ENCODE measurements at places on chromosomes 7 and 10.

GRCh38 chr10:25294032-25294926 is 119.5 kb downstream of the GPR158 start:
- DNase-seq = no peak

DNA sequence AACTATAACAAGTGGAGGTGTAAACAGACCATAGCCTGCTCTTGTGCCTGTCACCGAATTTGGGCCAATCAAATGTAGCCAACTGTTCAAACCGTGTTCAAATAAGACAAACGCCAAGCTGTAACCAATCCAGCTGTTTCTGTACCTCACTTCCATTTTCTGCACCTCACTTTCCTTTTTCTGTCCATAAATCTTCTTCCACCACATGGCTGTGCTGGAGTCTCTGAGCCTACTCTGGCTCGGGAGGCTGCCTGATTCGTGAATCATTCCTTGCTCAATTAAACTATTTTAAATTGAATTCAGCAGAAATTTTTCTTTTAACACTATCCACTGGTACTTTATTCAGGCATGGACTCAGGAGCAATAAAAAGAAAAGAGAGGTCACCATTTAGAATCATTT is 29.9 kb upstream of the COL1A2 start:
- no peak for DNase-seq

DNA sequence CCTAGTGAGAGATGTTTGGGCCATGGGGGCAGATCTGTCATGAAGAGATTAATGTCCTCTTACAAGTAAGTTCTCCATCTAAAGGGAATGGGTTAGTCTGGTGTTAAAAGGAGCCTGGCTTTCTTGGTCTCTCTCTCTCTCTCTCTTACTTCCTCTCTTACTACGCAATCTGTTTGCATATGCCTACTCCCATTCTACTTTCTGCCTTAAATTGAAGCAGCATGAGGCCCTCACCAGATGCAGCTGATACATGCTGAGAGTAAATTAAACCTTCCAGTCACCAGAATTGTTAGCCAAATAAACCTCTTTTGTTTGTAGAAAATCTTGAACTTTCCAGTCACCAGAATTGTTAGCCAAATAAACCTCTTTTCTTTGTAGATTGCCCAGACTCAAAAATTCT is 884.1 kb downstream of the NRG3 start:
- no peak for DNase-seq

GRCh38 chr7:116340943-116341907 is 130.9 kb downstream of the TES start:
- no peak for DNase-seq

- no peak for DNase-seq
These were observed 106.5 kb upstream of the ANK3 start for GRCh38 chr10:60496181-60496580.

- DNase-seq = no peak
These were observed 516.5 kb upstream of the KLF6 start for GRCh38 chr10:4301291-4302045.

DNA sequence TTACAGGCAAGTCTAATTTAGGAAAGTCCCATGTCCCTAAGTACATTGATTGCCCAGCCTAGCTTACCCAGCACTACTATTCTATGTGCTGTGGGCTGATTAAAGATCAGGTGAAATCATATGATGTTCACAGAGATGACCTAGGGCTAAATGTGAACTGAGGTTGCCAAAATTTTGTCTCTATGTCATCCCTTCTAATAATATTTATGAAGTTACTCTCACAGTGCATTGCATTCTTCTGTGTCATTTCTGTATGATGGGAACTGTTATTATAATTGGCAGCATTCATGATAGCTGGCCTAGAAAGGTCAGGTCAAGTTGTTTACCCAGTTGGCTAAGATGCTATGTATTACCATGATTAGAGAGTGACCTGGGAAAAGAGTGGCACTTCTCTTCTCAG is 2.8 kb upstream of the PDK4 start:
- no peak for DNase-seq

DNA sequence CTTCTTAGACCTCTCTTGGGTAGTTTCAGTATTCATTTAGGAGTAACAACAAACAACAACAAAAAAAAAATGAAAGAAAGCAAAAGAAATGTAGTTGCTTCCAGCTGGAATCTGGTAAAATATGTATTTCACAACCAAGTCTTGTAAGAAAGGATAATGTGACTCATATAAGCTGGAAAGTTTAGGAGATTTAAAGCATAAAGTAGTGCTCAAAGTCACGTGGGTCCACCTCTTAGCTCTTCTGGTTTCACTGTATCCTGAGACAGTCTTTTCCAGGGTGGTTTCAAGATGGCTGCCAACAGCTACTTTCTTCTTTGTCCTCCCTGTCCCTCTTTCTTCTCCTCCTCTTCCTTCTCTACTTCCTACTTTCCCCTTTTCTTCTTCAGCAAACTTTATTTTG is 69.5 kb upstream of the CDK13 start:
- DNase-seq = no peak

DNA sequence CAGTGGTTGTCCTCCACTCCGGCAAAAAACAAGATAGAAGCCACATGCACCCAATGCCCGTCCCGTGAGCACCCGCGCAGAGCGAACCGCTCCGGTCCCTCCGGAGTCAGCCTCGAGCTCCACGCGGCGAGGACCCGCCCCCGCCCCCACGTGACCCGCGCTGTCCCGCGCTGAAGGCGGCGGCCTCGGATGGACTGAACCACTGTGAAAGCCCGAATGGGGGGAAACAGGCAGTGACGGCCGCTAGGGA is 766 bp upstream of the EIF3B start:
- peak; percentile 83 for DNase-seq

DNA sequence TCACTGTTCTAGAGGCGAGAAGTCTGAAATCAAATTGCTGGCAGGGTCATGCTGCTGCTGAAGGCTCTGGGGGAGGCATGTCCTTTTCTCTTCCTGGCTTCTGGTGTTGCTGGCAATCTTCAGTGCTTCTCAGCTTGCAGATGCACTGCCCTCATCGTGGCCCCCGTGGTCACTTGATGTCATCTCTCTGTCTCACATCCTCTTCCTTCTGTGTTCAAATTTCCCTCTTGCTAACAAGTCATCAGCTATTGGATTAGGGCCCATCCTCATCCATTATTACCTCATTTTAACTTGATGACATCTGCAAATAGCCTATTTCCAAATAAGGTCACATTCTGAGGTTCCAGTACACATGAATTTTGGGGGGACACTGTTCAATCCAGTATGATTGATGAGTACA is 36.6 kb upstream of the SRGN start:
- no peak for DNase-seq

- no peak for DNase-seq
These were observed 490 bp downstream of the KIN start for GRCh38 chr10:7787150-7787856.

GRCh38 chr10:70744617-70745143 is 40.5 kb downstream of the TBATA start:
- no peak for DNase-seq

- DNase-seq = no peak
These were observed 81.9 kb downstream of the CCDC3 start for GRCh38 chr10:12919574-12919973.

GRCh38 chr7:94813917-94814316 is 93.5 kb upstream of the PPP1R9A start:
- no peak for DNase-seq

Measured in activated CD4-positive, CD25-positive, alpha-beta regulatory T cell treated with anti-CD3 and anti-CD28 coated beads, Interleukin-2, amount 50 U/mL, for 16 hours (primary cell).